IPS DF 6.9 (cell line): ENCODE measurements at places on chromosomes 1 and 21.
A peak's percentile ranks its signal among the peaks of the same experiment; 100 is the strongest.

- no peaks in the 10 kb centered on the region for H3K27me3 ChIP-seq
- peaks cover 5% of the 10 kb centered on the region for H3K4me1 ChIP-seq
- H3K4me3 ChIP-seq: no peak overlapping the region
- H3K27ac ChIP-seq: peak overlapping the region; percentile 84
- no peaks in the 10 kb centered on the region for H3K36me3 ChIP-seq
Observed at GRCh38 chr1:27057389-27057788, 44.7 kb upstream of the TENT5B start.

DNA sequence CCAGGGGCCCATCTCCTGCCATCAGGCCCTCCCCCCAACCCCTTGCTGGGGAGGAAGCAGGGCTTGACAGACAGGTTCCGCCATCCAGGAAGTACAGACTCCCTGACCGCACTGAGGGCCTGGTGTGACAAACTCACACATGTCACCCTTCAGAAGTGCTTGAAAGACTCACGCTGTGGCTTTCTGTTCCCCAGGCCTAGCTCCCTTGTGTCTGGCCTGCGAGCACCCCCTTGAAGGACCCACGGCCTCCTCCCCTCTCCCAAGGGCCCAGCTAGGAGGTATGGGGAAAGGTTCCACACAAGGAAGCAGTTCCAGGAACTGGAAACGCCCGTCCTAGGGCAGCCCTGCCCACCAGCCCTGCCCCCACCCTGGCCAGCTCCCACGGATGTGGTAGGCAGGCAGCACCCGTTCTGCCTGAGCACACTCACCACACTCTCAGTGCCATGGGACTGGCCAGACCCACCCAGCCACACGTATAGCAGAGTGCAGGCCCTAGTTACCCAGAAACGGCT, 26.7 kb downstream of the SLC2A1 start:
- no peak overlapping the region for H3K4me3 ChIP-seq
- H3K4me1 ChIP-seq: no peaks in the 10 kb centered on the region; the same call in 1 of the 2 replicates
- no peaks in the 10 kb centered on the region for H3K27me3 ChIP-seq
- no peak for DNase-seq

DNA sequence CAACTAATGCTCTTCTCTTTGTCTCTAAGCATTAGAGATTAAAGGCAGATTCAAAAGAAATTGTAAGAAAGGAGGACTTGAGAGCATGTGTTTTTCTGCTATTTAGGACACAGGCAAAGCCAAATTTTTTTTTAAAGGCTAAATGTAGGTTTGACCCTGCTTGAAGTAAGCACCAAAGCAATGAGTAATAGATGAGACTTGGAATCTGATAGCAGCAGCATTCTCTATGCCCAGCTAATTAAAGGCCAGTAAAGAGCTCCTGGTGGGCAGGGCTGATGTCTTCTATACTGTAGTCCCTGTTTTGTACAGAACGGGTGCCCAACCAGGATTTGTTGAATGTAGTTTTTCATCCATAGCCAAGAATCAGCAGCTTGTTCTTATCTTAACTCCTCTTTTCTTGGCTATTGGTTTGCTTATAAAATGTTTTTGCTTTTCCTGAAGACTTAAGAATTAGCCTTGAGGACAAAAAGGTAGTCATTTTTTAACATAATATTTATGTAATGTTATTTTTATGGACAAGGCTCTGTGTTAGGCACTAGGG, 179.6 kb downstream of the LMO4 start:
- H3K27ac ChIP-seq: no peak overlapping the region
- H3K36me3 ChIP-seq: no peaks in the 10 kb centered on the region
- no peak for DNase-seq

GRCh38 chr1:247331525-247332214, at the start of gene ZNF496:
Gene ZNF496 (minus strand): TSS chr1:247331867. CDS start chr1:247329578, 2,289 bp downstream.
- peak within 1 kb of the TSS; percentile 51 for H3K4me3 ChIP-seq
- peaks cover 17% of the 10 kb centered on the region for H3K36me3 ChIP-seq
- peaks cover 16% of the 10 kb centered on the region for H3K4me1 ChIP-seq
- H3K27me3 ChIP-seq: no peaks in the 10 kb centered on the region
- peak; percentile 76 for DNase-seq

DNA sequence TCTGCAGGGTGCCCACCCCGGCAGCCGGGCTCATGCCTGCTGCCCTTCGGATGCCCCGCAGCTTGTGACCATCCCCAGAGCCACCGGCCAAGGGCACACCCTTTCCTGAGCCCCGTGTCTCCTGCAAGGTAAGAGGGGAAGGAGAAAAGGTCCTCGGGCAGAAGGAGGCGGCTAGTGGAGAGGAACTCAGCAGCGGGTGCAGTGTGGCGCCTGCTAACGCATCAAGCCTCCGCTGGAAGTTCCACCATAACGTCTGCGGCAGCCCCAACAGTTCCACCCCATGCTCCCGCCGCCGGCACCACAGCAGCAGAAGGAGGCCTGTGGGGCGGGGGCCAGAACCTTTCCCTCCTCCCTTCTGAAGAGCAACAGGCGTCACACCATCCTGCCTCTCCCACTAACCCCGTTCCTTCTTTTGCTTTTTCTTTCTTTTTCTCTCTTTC, 990 bp downstream of the VWA5B1 start:
- peak overlapping the region; percentile 37; the same call in 1 of the 2 replicates for H3K4me3 ChIP-seq
- no peak overlapping the region for H3K27ac ChIP-seq
- H3K27me3 ChIP-seq: 0 out of 2 replicates have a peak, but pooled peaks cover 1% of the 10 kb centered on the region
- no peak for DNase-seq

GRCh38 chr21:38621132-38621531, 122.9 kb upstream of the ERG start:
- H3K27ac ChIP-seq: no peak overlapping the region
- no peaks in the 10 kb centered on the region for H3K27me3 ChIP-seq
- H3K4me3 ChIP-seq: no peak overlapping the region
- DNase-seq: no peak
- H3K4me1 ChIP-seq: no peaks in the 10 kb centered on the region
- no peaks in the 10 kb centered on the region; the same call in 1 of the 2 replicates for H3K36me3 ChIP-seq

- no peak for DNase-seq
- H3K27ac ChIP-seq: no peak overlapping the region
- no peak overlapping the region for H3K4me3 ChIP-seq
- no peaks in the 10 kb centered on the region for H3K36me3 ChIP-seq
Observed at GRCh38 chr1:201731592-201731991, 97.4 kb upstream of the IPO9 start.

- no peaks in the 10 kb centered on the region for H3K27me3 ChIP-seq
- no peak overlapping the region for H3K27ac ChIP-seq
- peaks cover 5% of the 10 kb centered on the region; the same call in 1 of the 2 replicates for H3K36me3 ChIP-seq
- H3K4me3 ChIP-seq: no peak overlapping the region
Observed at GRCh38 chr1:9351654-9352271, 59.1 kb downstream of the SPSB1 start.

- H3K4me3 ChIP-seq: no peak overlapping the region
- H3K36me3 ChIP-seq: no peaks in the 10 kb centered on the region
- no peak for DNase-seq
- H3K4me1 ChIP-seq: no peaks in the 10 kb centered on the region
Observed at GRCh38 chr1:227547310-227548118, 15.8 kb upstream of the ZNF678 start.

- H3K4me3 ChIP-seq: no peak overlapping the region
- no peak for DNase-seq
- H3K36me3 ChIP-seq: no peaks in the 10 kb centered on the region
- no peaks in the 10 kb centered on the region for H3K27me3 ChIP-seq
Observed at GRCh38 chr1:204357551-204358490, 1.9 kb downstream of the PLEKHA6 start.

- no peaks in the 10 kb centered on the region for H3K27me3 ChIP-seq
- DNase-seq: no peak
- no peak overlapping the region for H3K4me3 ChIP-seq
- no peak overlapping the region for H3K27ac ChIP-seq
Observed at GRCh38 chr1:39076127-39076798, 50.1 kb downstream of the NDUFS5 start.

- no peaks in the 10 kb centered on the region for H3K4me1 ChIP-seq
- H3K27me3 ChIP-seq: no peaks in the 10 kb centered on the region
- no peak overlapping the region for H3K27ac ChIP-seq
- H3K36me3 ChIP-seq: no peaks in the 10 kb centered on the region
- DNase-seq: no peak
Observed at GRCh38 chr21:18917622-18918021, 514.0 kb upstream of the TMPRSS15 start.

DNA sequence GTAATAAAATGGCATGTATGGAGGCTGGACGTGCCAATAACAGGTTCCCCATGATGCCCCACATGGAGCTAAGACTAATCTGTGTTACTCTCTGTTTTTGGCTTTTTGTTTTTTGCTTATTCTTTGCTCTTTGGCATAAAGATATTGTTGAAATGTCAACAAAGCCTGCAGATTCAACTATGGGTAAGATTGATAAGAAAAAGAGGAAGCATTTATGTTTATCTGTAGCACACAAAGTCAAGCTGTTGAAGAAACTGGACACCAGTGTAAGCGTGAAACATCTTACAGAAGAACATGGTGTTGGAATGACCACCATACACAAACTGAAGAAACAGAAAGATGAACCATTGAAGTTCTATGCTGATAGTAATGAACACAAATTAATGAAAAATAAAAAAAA, 402.7 kb downstream of the LTN1 start:
- H3K27ac ChIP-seq: no peak overlapping the region
- DNase-seq: no peak
- H3K4me1 ChIP-seq: 0 out of 2 replicates have a peak, but pooled peaks cover 2% of the 10 kb centered on the region
- no peak overlapping the region for H3K4me3 ChIP-seq
- no peaks in the 10 kb centered on the region for H3K36me3 ChIP-seq
- no peaks in the 10 kb centered on the region for H3K27me3 ChIP-seq

- H3K27ac ChIP-seq: no peak overlapping the region
- H3K27me3 ChIP-seq: no peaks in the 10 kb centered on the region
- DNase-seq: peak; percentile 27
Observed at GRCh38 chr1:240691909-240692705, 80.2 kb upstream of the GREM2 start.

DNA sequence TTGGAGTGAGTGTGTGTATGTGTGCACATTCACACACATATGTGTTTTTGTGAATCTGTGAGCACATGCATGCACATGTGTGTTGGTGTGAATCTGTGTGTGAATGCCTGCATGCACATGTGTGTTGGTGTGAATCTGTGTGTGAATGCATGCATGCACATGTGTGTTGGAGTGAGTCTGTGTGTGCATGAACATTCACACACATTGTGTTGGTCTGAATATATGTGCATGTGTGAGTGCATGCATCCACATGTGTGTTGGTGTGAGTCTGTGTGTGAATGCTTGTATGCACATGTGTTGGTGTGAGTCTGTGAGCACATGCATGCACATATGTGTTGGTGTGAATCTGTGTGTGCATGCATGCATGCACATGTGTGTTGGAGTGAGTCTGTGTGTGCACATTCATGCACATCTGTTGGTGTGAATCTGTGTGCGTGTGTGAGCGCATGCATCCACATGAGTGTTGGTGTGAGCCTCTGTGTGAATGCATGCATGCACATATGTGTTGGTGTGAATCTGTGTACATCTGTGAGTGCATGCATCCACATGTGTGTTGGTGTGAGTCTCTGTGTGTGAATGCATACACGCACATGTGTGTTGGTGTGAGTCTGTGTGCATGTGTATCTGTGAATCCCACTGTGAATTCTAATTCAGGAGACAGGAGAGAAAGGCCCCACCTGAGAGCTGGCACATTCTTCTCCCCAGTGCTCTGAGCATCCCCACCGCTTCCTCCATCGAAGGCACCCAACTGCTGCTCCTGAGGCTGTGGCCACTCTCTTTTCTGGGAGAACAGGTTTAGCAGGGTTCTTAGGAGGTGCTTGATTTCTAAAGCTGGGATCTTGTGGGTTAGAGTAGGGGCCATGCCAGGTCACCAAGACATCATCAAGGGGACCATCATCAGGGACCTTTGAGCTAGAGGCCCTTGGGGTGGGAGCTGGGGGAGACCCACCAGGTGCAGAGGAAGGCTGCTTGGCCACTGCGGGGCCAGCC, 117.5 kb upstream of the ARHGEF16 start:
- no peak for DNase-seq
- H3K36me3 ChIP-seq: no peaks in the 10 kb centered on the region; the same call in 1 of the 2 replicates
- H3K27me3 ChIP-seq: no peaks in the 10 kb centered on the region
- H3K4me3 ChIP-seq: no peak overlapping the region

GRCh38 chr1:206725109-206725963, 40.6 kb downstream of the MAPKAPK2 start:
- peak; percentile 57 for DNase-seq
- H3K4me1 ChIP-seq: peaks cover 7% of the 10 kb centered on the region; the same call in 1 of the 2 replicates

- H3K4me1 ChIP-seq: peaks cover 2% of the 10 kb centered on the region
- no peaks in the 10 kb centered on the region for H3K36me3 ChIP-seq
- no peak overlapping the region for H3K27ac ChIP-seq
- H3K27me3 ChIP-seq: no peaks in the 10 kb centered on the region
Observed at GRCh38 chr21:31335957-31336738, 7.9 kb downstream of the TIAM1 start.

- H3K36me3 ChIP-seq: peaks cover 9% of the 10 kb centered on the region
- H3K4me1 ChIP-seq: peaks cover 1% of the 10 kb centered on the region; the same call in 1 of the 2 replicates
- no peak overlapping the region for H3K27ac ChIP-seq
Observed at GRCh38 chr1:112461200-112461871, 47.4 kb upstream of the WNT2B start.

DNA sequence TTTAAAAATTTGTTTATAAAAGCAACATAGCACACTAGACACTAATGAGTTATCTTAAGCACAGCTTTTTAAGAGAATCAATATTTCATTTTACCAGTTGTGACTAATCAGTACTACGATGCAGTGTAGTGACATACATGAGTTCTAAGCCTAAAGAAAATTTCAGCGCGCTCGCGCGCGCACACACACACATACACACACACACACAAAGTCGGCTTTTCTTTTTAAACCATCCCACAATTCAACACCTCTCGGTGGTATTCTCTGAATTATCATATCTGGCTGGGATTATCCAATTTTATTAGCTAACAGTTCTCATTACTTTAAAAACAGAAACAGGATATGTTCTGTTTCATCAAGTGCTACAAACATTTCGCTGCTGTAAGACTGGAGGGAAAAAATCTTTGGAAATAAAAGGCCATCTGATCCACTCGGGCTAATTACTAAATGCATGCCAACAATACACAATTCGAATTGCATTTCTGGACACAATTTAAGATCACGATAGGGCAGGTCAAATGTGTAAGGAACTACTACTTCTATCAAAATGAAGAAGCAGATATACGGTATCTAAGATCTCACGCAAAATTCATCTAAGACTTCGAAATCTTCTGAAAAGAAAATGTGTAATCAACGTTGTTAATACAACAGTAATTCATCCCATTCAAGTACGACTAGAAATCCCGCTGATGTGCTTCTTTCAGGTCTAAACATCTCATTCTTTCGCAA, 1.2 kb downstream of the TUT4 start:
- no peaks in the 10 kb centered on the region for H3K36me3 ChIP-seq
- H3K4me3 ChIP-seq: peak overlapping the region; percentile 99; the same call in 1 of the 2 replicates
- no peak for DNase-seq
- no peaks in the 10 kb centered on the region for H3K27me3 ChIP-seq

DNA sequence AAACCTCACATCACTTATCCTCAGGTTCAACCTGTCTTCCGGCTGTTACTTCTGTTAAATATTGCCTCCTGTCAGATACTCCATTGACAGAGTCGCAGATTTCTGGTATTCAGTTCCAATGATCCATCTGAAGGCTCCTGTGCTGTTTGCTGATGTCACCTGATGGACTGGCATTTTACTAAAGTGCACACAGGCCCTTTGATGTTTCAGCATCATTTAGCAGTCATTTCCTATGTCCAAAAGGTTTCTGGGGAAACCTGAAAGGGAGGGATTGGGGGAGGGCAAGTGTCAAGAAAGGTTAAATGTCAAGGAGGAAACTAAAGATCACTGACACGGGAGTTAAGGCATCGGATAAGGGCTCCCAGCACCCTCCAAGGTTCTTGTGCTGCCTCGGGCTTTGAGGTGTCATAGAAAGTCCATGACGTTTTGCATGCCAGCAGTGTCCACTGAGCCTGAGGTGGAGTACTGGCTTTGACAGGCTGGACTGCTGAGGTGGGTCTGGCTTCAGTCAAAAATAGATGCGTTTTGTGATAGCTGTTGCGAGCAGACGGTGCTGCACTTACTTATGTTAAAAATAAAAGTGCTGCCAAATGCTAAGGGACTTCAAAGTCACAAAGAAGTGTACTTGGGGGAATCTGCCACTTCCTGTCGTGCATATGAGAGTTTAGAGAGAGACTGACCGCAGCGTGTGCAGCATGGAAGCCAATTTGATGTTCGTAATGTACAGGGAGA, 30.8 kb downstream of the XCL2 start:
- no peak overlapping the region for H3K27ac ChIP-seq
- H3K4me1 ChIP-seq: no peaks in the 10 kb centered on the region
- H3K4me3 ChIP-seq: no peak overlapping the region
